ENCODE measurements at places on chromosomes 7 and 10. TPM values are rescaled to one million over a fixed set of nuclear protein-coding genes. Genes with fewer than 3 reads are reported as not detected.

- DNase-seq, result no peak
Measured at GRCh38 chr10:955820-956217, 24.3 kb upstream of the LARP4B start.

GRCh38 chr10:9254353-9254752 is 1199.9 kb downstream of the GATA3 start:
- no peak for DNase-seq

- DNase-seq, result no peak
Measured at GRCh38 chr10:132870426-132870825, 71.9 kb downstream of the CFAP46 start.

DNA sequence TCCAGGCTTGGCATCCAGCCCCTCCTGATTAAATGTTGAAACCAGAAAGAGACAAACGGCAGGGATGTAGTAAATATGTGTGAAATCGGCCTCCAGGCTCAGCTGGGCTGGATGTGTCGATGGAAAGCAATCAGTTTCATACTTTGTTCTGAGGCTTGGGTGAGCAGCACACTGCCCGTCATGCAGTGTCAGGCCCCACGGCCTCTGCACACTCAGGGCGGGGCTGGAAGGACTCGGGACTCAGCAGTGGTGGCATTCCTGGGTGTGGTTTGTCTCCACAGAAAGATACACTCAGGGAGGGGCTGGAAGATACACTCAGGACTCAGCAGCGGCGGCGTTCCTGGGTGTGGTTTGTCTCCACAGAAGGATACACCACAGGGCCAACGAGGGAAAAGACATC is 22.0 kb downstream of the ADGRA1 start:
- no peak for DNase-seq

DEPP1 gene
- total RNA-seq, result 34.3 TPM

- no peak for DNase-seq
Measured at GRCh38 chr10:71611131-71611530, 108.4 kb downstream of the C10orf105 start.
